ENCODE measurements at places on chromosomes 5 and 9.

DNA sequence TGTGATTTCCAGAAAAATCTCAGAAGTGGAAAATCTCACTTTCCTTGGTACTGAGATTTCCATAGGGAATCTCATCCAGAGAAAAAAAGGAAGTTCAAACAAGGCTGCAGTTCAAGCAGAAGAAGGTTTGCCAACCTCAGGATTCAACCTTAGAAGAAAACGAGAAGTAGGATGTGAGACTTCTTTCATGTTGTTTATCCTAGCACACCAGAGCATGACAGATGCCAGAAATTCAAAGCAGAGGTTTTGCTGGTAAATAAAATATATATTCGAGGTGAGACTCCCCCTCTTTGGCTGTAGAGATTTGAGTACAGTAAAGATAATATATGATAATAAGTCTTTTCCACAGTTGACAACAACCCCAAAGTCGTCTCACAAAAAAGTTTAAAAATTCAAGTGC, 116.9 kb upstream of the SMC2 start:
- DNase-seq, result no peak

- DNase-seq, result no peak
Observed at GRCh38 chr9:83959061-83959460, 21.0 kb downstream of the HNRNPK start.

DNA sequence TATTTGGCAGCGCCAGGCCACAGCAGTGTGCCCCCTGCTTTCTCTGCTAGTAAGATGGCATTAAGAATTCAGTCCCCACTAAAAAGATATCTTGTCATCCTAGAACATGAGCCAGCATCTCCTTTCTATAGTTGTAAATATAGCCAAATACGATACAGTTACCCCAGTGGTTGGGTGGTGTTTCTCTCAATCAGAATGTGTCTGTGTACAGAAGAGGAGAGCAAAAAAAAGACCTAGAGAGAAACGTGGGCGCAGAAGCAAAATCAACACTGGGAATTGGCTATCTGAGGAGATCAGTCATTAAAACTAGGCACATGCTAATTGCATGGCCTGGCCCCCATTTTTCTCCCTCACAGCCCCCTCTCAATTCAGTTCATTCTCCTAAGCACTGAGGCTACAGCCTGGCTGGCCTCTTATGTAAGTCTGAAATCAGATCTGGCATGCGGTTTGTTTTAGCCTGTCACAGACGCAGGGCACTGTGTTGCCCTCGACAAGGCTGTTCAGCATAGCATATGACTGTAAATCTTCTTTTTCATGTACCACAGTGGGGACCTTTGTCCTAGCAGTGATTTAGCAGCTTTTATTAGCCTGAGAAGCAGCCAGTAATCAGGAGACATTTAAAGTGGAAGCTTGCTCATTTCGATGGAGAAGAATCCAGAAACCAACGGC, 57.8 kb downstream of the RORB start:
- DNase-seq, result no peak

GRCh38 chr5:76303921-76304320, 99.2 kb upstream of the IQGAP2 start:
- peak; percentile 26 for DNase-seq

GRCh38 chr9:6600006-6600405, 45.5 kb downstream of the GLDC start:
- no peak for DNase-seq

DNA sequence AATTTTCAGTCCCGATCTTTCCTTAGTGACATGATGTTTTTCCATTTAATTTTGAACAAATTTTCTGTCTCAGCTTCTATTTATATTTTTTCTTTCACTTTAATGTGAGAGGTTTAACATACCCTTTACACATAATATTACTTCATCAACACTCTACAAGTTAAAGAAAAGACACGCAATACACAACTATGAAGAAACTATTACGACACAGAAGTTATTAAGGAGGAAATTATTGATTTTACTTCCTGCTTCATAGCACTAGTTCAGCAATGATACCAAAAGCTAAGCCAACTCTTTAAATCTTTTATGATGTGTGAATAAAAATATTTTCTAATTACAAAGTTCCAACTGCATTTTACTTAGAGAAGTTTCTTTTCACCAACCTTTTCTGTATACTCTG, 432.3 kb upstream of the DAB2 start:
- DNase-seq, result no peak

GRCh38 chr5:67808340-67808739, 407.2 kb upstream of the PIK3R1 start:
- DNase-seq, result no peak

- DNase-seq, result no peak
Observed at GRCh38 chr5:158033724-158034123, 174.8 kb upstream of the CLINT1 start.

- DNase-seq, result peak; percentile 57
Observed at GRCh38 chr5:134026521-134027287, 21.9 kb upstream of the VDAC1 start.

DNA sequence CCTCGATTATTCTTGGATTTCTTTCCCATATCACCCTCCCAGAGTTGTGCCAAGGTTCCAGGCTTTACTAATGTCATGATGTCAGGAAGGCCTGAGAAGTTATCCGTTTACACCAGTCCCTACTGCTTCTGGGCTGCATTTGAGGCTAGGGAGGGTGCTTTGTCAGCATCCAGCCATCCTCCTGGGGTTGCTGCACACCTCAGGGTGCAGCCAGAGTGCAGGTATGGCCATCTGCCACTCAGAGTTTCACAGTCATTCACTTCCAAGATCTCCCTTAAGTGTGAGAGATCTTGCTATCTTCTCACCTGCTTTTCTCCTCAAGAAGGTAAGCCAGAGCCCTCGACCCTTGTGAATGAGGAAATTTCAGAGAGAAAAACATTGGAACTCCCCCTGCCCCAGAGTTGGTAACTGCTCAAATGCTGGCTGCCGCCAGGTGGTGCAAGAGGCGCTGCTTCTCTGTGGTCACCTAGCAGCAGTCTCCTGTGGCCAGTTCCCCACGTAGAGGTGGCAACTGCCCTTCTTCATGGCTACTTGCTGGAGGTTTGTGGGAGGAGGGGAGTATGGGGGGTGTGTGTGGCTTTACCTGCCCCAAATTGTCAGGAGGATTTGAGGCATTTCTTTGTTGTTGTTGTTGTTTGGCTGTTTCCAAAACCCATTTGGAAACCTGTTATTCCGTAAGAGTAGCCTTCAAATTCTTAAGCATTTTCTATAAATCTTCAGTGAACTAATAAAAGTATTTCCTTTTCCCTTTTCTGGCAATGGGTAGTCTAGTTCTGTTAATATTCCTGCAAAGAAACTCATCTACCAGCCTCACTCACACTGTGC, 259.6 kb upstream of the DMRT1 start:
- no peak for DNase-seq

GRCh38 chr5:6328173-6328572, 50.2 kb downstream of the MED10 start:
- no peak for DNase-seq

DNA sequence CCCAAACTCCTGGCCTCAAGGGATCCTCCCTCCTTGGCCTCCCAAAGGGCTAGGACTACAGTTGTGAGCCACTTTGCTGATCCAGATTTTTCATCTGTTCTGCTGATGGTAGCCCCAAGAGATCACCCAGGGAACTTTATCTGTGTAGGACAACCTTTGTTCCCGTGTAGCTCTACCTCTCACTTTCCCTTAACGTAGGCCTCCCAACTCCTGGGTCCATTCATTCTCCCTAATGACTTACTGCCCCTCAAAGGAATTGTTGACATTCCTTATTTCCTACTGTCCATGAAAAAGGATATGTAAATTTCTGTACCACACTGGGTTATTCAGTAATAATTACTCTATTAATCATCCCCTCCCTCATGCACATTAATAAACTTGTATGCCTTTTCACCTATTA, 51.0 kb upstream of the PHF24 start:
- no peak for DNase-seq

GRCh38 chr5:100469767-100470166, 65.4 kb upstream of the FAM174A start:
- DNase-seq, result no peak

DNA sequence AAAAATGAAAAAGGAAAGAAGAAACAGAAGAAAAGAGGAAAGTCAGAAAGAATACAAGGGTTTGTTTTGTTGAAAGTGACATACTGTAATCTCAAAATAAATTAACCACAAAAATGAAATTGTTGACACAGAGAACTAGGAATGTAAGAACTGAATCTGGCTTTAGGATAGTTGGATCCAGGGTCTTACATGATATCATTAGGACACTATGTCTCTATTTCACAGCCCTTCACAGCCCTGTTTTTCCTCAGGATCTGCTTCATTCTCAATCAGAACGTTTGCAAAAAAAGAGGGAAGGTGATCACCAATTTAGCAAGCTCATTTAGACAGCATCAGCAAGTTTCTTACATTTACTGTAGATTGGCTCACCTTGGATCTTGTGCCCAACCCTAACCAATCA, 188.5 kb upstream of the NREP start:
- no peak for DNase-seq

DNA sequence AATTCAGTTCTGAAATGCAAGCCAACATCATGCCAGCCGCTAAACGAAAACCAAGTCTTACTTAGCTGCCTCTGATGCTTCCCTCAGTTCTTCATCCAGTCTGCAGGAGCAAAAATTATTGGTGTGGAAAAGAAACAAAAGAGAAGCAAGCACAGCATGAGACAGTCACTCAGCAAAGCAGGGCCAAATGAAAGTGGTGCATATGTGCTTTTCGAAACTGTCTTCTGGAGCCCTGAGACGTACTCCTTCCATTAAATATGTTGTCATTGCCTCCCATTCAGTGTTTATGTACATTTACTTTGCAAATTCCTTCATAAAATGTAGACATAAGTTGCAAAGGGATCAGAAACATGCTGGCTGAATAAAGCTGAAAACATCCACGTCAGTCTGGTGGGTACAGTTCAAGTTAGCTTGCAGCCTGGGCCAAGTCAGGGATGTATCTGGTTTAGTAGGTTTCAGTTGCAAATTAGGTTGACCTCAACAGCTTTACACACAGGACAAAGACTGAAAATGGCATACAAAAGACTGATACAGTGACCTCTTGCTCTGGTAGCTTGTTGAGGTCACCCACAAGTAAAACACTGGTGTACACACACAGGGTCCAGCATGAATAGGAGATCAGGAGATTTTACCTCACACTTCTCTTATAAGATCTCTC, 139.7 kb upstream of the PCA3 start:
- no peak for DNase-seq

DNA sequence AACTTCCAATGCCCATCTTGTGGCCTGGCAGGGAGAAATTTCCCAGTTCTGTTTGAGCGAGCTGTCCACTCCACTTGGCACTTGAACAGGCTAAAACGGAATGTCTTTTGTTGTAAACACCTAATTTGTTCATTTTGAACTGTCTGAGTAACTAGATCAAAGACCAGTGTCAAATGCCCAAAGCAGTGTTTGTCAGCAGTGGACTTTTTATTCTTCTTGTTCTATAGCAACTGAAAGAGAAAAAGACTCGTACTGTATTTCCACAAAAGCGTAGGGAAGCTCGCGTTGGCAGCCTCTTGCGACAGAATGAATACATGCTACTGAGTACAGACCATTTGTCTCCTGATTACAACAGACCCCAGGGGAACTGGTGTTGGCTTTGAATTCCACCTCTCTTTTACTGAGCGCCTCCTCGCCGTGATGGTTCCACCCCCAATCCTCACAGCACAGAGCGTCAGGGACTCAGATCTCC, 601.8 kb upstream of the ZNF608 start:
- DNase-seq, result no peak

- no peak for DNase-seq
Observed at GRCh38 chr5:68193481-68194036, 22.0 kb upstream of the PIK3R1 start.

DNA sequence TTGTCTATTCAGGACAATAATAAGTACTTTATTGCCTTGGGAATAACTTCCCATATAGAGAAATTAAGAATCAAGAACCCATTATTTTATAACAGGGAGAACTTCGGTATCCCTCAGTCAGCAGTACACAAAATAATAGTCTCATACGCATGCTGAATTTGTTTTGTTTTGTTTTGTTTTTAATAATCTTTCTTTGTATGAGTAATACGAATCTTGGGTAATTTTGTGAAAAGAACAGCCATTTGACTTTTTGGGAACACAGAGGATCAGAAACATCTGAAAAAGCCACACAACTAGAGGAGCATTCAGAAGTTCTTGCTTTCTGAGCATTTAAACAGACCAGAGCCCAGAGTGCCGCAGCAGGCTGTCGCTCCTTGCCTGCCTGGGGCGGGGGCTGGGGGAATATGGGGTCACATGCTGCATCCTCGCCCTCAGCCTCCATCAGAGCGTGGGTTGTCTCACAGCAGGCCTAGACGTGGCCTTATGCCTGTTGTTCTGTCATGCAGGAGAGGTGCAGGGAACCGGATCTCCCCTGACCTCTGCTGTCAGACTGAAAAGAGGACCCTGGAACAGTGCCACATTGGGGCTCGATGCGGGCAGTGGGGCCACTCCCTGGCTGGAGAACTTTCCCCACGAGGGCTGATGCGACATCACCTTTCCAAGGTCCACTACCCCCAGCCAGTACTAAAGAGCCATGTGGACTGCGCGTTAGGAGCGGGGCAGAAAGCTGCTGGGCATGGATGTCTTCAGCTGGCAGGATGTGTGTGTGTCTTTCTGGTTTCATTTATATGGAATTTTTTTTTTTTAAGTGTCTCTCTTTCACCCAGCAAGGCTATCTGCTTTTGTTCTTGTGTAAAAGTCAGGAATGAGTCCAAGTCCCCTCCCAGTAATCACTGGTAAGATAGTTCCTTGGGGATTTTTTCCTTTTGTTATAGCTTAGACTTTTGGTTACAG, 133.4 kb upstream of the OTULINL start:
- DNase-seq, result no peak

GRCh38 chr9:126893079-126893478, 21.5 kb upstream of the RALGPS1 start:
- no peak for DNase-seq

DNA sequence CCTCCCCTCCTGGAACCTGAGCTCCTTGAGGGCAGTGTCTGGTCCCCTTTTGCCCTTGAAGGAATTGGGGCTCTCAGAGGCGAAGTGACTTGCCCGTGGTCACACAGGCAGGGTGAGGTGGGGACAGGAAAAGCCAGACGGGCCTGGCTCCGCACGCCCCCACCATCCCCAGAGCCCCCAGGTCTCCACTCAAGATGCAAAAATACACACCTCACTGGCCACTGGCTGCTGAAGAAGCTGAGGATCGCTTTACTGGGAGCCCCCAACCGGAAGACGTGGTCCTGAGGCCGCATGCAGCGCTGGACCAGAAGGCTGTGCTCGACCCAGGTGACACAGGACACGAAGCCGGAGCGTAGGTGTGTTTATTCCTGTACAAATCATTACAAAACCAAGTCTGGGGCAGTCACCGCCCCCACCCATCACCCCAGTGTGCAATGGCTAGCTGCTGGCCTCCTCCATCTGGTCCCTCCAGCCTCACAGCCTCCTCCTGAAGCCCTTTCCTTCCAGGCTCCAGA, 7.6 kb upstream of the AK1 start:
- DNase-seq, result no peak

DNA sequence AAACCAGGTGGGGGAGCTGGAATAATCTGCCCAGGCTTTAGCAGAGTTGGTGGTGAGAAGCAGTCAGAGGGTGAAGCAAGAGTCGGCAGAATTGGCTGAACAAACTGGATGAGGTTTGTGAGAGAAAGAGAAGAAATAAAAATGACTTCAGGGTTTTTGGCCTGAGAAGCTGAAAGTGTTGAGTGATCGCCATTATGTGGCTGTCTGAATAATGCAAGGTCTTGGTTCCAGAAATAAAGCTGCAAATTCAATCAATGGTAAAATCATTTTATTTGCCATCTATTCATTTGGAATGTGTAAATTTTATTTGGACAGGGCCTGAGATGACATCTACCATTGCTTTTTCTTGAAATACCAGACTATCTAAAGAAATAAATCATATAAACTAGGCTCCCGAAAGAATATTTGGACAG, 50.4 kb upstream of the DAB2 start:
- no peak for DNase-seq

- no peak for DNase-seq
Observed at GRCh38 chr5:176866707-176867310, 32.3 kb downstream of the HK3 start.

GRCh38 chr9:97919217-97919813, 3.0 kb downstream of the TRMO start:
- DNase-seq, result no peak

All from activated T-cell treated with anti-CD3 and anti-CD28 coated beads, Interleukin-2, amount 50 U/mL, for 1 hour (primary cell).